ENCODE measurements at places on chromosomes 7 and 10.

GRCh38 chr7:11078247-11078834, 104.7 kb downstream of the PHF14 start:
- DNase-seq = no peak

DNA sequence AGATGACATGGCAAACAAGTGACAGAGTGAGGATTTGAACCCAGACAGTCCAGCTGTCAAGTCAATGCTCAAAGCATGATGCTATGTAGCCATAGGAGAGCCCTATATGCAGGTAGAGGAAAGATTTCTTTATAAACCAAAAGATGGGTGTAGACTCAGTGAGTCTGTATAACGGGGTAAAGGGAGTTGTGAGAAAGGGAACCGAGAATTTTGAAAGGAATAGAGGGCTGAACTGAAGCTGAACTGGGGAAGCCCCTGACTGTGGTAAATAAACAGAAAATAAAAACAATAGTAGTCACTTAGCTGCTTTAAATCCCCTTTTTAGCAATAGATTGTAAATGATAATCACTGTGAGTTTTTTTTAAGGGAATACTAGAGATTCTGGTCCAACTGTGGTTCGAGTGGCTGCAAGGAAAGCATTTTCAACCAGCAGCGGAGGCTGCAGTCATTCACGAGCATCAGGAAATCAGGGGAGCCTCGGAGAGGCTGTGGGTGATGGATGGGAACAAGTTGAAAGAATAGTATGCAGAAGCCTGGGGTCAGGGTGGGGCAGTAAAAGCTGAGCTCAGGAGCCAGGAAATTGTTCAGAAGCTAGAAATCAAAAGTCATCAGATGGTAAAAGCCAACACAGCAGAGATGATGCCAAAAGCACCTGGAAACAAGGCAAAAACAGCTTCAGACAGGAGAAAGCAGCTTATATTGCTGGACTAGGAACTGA, 393.5 kb downstream of the GFRA1 start:
- DNase-seq = no peak

DNA sequence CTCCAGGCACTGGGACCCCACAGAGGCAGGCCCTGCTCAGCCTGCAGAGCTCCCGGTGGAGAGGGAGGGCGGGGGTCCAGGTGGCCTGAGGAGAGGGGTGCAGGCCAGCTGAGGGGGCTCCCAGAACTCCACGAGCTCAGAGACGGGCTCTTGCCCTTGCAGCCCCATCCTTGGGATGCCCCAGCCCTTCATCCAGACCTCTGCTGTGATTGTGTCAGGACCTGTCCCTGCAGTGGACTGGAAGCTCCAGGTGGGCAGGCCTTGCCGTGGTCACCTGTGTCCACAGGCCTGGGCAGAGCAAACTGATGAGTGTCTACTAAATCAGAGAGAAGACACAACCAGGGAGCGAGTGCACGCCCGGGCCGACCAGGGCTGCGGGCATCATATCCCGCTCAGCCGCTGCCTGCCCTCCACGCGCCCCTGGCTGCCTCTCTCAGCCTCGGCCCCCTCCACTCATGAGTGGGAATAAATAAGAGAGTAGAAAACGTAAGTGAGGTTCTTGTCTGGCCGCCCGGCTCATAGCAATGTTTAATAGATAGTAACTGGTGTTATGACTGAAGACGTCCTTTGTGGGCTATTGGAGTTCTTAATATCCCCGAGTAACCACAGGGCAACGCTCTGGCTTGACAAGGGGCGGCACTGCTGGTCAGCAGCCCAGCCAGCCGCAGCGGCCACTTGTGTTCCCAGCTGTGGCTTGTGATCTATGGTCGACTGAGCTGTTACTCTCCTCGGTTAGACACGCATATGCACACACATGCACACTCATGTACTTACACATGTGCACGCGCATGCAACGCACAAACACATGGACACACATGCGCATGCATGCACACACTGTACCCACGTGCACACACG, 105.6 kb downstream of the LHPP start:
- no peak for DNase-seq

DNA sequence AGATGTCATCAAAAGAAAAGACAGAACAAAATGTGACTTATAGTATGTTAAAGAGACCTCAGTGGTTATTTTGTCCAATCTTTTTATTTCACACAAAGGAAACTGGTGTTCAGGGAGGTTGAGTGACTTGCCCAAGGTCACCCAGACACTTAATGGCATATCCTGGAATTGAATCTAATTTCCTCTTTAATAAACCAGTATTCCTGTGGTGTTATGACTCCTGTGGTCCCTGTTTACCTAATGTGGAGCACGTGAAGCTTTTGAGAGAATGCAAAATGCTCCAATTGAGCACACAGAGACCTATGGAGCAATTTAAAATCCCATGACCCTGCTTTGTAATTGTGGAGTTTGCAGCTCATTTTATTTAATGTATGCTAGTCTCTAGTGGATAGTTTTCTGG, 251.9 kb downstream of the REEP3 start:
- no peak for DNase-seq

- peak; percentile 50 for DNase-seq
Measured at GRCh38 chr7:142088022-142088714, 23.4 kb upstream of the MGAM2 start.

DNA sequence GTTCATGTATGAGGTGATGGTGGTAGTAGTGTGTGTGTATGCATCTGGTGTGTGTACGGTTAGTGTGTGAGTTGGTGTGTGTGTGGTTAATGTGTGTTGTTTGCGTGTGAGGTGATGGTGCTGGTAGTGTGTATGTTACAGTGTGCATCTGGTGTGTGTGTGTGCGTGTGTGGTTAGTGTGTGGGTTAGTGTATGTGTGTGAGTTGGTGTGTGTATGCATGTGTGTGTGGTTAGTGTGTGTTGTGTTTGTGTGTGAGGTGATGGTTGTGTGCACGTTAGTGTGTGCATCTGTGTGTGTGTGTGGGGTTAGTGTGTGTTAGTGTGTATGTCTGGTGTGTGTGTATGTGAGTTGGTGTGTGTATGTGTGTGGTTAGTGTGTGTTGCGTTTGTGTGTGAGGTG, 153.0 kb downstream of the ACTR3B start:
- no peak for DNase-seq

GRCh38 chr7:15559416-15559928, 2.3 kb downstream of the AGMO start:
- peak; percentile 64 for DNase-seq

GRCh38 chr10:86971232-86971991, 3.1 kb downstream of the ADIRF start:
- no peak for DNase-seq

DNA sequence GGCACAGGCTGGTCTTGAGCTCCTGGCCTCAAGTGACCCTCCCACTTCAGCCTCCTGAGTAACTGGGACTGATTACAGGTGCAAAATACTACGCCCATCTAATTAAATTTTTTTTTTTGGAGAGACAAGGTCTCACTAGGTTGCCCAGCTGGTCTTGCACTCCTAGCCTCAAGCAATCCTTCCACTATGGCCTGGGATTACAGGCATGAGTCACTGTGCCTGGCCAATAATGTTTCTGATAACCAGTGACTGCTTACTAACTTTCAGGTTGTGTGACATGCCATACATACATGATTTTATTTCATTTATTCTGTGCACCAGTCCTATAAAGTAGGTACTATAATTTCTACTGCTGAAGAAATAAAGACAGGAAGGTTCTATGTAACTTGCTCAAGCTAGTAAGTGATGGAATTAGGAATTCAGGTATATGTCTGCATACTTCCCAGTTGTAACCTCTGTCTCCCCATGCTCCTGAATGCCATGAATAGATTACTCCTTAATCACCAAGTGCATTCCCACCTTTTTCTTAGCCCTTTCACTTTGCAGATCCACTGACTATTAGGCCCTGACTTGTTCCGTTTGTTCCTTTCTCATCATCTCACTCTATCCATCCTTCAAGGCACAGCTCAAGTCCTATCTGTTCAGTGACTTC, 28.1 kb downstream of the MCU start:
- no peak for DNase-seq

GRCh38 chr7:123580406-123581161, 21.0 kb upstream of the ASB15 start:
- DNase-seq = peak; percentile 41

- no peak for DNase-seq
Measured at GRCh38 chr7:127886248-127886647, 145.0 kb downstream of the LRRC4 start.

GRCh38 chr10:128080231-128080630, 46.0 kb downstream of the MKI67 start:
- no peak for DNase-seq

DNA sequence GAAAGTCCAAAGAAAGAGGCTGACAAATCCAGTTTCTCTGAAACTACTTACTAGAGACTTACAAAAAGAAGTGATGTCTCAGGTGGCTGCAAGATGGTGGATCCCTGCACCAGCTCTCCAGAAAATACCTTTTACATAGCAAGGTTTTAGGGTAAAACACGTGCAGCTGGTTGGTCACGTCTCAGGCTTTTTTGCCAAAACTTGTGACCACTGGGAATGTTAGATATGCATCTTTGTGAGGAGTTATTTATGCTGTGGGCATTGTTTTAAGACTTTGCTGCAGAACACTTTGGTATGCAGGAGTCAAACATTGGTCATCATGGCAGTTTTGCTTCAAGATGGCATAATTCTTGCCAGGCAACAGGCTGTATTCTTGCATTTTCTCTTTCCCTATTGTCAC, 1352.8 kb downstream of the REEP3 start:
- DNase-seq = no peak

DNA sequence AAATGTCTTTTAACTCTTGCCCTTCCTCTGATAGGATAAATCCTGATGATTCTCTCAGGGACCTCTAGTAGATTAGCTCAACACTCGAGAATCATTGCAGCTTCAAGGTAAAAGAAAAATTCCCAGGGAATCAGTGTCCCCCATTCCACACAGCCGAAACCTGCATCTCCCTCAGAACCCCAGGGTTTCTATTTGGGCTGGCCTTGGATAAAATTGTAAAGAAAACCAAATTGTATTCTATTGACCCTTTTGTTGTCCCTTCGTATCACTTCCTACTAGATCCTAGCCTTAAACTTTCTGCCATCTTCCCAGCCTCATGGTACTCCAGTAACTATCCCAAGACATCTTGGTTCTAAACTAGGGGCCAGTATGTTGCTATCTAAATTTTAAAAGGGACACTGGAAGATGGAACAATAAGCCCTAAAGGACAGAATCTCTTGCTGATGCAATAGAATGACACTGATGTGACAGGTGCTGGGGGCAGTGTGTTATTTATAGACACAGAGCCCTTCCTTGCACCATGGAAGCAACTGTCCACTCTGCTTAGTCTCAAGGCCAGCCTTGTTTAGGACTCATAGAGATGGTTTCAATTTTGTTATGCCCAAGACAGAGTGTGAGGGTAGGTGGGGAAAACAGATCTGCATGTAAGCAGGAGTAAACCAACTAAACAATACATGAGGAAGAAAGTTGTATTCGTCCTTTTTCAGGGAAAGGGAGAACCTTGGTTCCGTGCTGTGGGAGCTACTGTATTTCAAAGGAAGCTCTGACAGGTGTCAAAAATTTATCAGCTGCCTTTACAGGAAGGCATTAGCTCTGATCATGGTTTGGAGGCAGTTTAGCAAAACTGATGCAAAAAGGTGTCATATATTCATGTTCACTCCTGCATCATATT, 7.6 kb downstream of the ASB15 start:
- DNase-seq = no peak

DNA sequence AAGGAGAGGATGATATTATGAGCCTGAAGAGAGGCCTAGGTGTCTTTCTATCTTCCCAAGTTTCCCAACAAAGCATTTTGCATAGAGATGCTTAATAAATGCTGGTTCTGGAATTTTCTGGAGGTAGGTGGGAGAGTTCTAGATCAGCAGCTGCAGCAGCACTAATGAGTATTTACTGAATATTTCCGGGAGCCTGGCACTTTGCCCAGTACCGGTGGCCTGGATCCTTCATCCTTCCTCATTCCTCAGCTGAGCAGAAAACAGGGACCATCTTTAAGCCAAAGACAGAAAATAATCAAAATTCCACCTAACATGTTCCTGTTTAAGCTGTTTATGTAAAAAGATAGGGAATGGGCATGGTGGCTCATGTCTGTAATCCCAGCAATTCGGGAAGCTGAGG, 813.2 kb upstream of the AUTS2 start:
- DNase-seq = no peak

GRCh38 chr7:95881597-95881996, 109.2 kb downstream of the DYNC1I1 start:
- DNase-seq = no peak

DNA sequence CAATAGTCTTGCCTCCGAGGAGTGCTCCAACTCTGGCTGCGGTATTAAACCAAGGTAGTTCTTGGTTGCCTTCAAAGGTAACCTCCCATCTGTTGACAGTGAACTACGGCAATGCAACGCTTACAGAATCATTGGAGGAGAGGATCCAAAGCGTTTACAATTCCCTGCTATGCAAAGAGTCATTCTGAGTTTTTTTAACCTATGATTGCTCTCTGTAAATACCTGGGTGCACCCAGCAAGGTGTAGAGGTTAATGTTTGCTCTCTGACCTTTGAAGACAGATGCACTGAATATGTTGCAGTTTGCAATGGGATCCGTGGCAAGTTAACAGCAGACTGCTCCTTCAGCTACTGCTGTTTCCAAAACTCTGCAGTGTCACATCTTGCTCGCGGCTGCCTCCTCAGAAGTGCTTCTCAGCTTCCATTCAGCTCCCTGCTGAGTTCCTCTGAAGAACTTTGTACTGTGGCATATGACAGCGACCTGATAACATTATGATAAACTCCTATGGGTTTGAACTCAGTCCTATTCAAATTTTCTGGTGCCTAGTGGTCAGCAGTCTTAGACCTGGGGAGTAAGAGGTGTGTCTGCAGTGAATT, 29.0 kb downstream of the KIAA1217 start:
- no peak for DNase-seq

GRCh38 chr7:148337995-148338747, 252.4 kb upstream of the C7orf33 start:
- no peak for DNase-seq

DNA sequence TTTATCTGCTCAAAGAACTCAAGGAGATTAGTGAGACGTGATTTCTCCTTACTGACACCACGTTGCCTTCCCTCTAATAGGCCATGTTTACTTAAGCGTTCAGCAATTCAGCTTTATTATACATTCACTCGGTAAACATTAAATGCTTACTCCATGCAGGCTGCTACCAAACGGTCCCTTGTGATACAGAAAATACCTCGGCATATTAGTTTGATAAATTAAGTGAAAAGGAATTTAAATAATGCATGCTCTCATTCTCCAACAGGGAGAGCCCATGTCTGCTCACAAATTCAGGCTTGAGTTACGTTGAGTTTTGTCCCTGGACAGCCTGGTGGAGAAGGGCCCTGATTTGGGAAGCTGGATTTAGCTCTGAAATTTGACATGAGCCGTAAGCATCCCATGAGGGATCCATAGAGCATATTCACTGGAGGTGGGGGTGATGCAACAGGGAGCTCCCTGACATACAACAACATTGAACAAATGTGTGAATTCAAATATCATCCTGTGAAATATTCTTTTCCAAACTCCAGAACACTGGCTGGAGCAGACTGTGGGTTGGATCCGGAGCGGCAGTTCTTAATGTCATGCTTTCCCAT, 86.3 kb downstream of the TBXAS1 start:
- no peak for DNase-seq

- no peak for DNase-seq
Measured at GRCh38 chr7:132433301-132433700, 143.0 kb downstream of the PLXNA4 start.

All from NCI-H2081 (cell line).